Osteocyte (in vitro differentiated cells): ENCODE measurements at places on chromosomes 13 and 19. TPM values are rescaled to one million over a fixed set of nuclear protein-coding genes. Genes with fewer than 3 reads are reported as not detected.

GRCh38 chr19:681029-682019 lies 5.1 kb downstream of the FSTL3 start:
- peak overlapping the region; percentile 100 for H3K27ac ChIP-seq
- DNase-seq: no peak
- no peaks in the 10 kb centered on the region for H3K27me3 ChIP-seq
- H3K4me3 ChIP-seq: peak overlapping the region; percentile 93

DNA sequence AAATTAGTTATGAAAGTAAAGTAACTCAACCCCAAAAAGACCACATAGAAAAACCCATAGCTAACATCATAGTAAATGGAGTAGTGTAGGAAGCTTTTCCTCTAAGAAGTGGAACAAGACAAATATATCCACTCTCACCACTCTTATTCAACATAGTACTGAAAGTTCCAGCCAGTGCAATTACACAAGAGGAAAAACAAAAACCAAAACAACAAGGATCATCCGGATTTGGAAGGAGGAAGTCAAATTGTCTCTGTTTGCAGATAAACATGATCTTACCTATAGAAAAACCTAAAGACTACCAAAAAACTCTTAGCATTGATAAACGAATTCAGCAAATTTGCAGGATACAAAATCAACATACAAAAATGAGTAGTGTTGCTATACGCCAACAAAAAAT lies 8.5 kb upstream of the SIGLEC8 start:
- H3K4me3 ChIP-seq: no peak overlapping the region
- H3K27ac ChIP-seq: no peak overlapping the region
- H3K36me3 ChIP-seq: no peaks in the 10 kb centered on the region

GRCh38 chr19:33977756-33978685 lies 181.4 kb downstream of the KCTD15 start:
- peaks cover 18% of the 10 kb centered on the region for H3K27me3 ChIP-seq
- H3K4me1 ChIP-seq: no peaks in the 10 kb centered on the region
- no peak overlapping the region for H3K27ac ChIP-seq
- DNase-seq: no peak
- no peak overlapping the region for H3K4me3 ChIP-seq
- H3K36me3 ChIP-seq: no peaks in the 10 kb centered on the region

GRCh38 chr19:46824890-46825730 lies 25.5 kb downstream of the AP2S1 start:
- H3K4me1 ChIP-seq: peaks cover 27% of the 10 kb centered on the region
- no peak overlapping the region for H3K27ac ChIP-seq
- DNase-seq: no peak
- no peak overlapping the region for H3K4me3 ChIP-seq

GRCh38 chr19:42660353-42660752 lies 65.6 kb upstream of the CEACAM8 start:
- H3K4me3 ChIP-seq: no peak overlapping the region
- H3K36me3 ChIP-seq: no peaks in the 10 kb centered on the region
- H3K27me3 ChIP-seq: no peaks in the 10 kb centered on the region
- DNase-seq: no peak

- no peak overlapping the region for H3K4me3 ChIP-seq
- peaks cover 16% of the 10 kb centered on the region for H3K4me1 ChIP-seq
- H3K36me3 ChIP-seq: no peaks in the 10 kb centered on the region
- DNase-seq: no peak
- no peak overlapping the region for H3K27ac ChIP-seq
Observed at GRCh38 chr13:112648966-112649690, 40.7 kb upstream of the ATP11A start.

DNA sequence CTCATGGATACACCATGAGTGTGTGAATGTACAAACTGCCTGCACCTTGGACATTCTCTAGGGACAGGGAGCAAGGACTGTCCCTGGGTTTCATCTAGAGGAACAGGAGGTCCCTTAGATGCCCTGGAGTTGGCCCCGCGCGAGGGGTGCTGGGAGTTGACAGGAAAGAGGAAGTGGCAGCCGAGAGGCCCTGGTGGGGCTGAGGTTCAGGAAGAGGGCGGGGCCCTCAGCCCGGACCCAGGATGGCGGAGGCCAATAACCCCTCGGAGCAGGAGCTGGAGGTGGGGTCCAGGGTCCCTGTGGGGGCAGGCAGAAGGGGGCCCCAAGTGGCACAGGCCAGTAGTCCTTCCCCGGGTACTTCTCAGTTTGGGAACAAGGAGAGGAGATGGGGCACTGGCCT lies 6.9 kb downstream of the PKN1 start:
- no peaks in the 10 kb centered on the region for H3K27me3 ChIP-seq
- peaks cover 32% of the 10 kb centered on the region for H3K4me1 ChIP-seq
- peak overlapping the region; percentile 31 for H3K27ac ChIP-seq
- peaks cover 16% of the 10 kb centered on the region for H3K36me3 ChIP-seq
- no peak overlapping the region for H3K4me3 ChIP-seq
- DNase-seq: no peak

- no peak for DNase-seq
- H3K4me3 ChIP-seq: no peak overlapping the region
- peaks cover 1% of the 10 kb centered on the region for H3K36me3 ChIP-seq
- no peak overlapping the region for H3K27ac ChIP-seq
- H3K4me1 ChIP-seq: no peaks in the 10 kb centered on the region
- peaks cover 4% of the 10 kb centered on the region for H3K27me3 ChIP-seq
Observed at GRCh38 chr13:50720861-50721671, 122.4 kb downstream of the DLEU7 start.

DNA sequence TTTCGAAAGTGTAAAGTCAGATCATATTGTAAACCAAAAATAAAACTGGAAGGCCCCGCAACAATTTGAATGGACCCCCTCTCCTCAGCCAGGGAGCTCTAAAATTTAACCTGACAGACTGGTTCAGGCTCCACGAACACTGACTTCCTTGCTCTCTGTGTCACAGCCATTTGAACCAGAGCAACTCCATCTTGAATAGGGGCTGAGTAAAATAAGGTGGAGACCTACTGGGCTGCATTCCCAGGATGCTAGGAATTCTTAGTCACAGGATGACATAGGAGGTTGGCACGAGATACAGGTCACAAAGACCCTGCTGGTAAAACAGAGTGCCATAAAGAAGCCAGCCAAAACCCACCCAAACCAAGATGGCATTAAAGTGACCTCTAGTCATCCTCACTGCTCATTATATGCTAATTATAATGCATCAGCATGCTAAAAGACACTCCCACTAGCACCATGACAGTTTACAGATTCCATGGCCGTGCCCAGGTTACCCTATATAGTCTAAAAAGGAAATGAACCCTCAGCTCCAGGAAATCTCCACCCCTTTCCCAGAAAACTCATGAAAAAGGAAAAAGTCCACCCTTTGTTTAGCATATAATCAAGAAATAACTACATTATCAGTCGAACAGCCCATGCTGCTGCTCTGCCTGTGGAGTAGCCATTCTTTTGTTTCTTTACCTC lies 43.1 kb downstream of the RFXAP start:
- DNase-seq: no peak
- H3K27me3 ChIP-seq: no peaks in the 10 kb centered on the region
- H3K4me3 ChIP-seq: no peak overlapping the region
- H3K4me1 ChIP-seq: no peaks in the 10 kb centered on the region
- peaks cover 6% of the 10 kb centered on the region for H3K36me3 ChIP-seq

DNA sequence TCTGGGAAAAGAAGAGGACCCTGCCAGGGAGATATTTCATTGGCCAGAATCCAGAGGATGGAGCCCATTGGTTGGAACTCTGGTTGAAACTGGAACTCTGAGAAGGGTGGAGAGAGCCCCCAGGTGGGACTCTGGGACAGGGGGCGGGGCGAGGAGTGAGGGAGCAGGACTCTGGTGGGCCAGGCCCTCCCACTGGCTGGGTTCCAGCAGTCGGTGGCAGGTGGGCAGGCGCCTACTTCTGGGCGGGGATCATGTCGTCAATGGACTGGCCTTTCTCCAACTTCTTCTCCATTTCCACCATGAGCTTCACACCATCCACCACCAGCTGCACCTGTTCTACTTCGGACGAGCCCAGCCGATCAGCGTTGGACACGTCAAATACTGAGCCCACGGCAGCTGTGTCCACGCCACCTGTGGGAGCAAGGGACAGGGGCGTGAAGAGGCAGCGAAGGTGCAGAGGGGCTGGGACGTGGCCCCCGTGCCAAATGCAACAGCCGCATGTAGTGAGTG lies 16.1 kb downstream of the CKM start:
- H3K36me3 ChIP-seq: peaks cover 7% of the 10 kb centered on the region
- no peak overlapping the region for H3K27ac ChIP-seq
- no peaks in the 10 kb centered on the region for H3K4me1 ChIP-seq

DNA sequence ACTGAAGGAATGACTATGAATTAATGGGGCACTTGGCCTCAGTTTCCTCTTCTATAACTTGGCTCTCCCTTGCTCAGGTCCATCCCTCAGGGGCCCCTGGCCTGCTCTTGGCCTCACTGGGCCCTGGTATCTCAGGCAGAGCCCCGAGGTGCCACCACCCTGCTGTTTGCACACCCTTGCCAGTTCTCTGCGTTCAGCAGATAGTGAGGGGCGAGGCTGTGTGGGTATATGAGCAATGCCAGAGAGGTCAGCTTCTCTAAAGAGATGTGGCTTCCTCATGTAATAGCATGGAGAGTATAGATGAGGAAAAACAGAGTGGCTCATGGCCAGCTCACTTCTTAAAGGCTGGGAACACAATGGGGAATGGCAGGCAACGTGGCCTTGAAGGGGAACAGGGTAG lies 76.1 kb downstream of the CYSLTR2 start:
- peaks cover 2% of the 10 kb centered on the region for H3K4me1 ChIP-seq
- H3K36me3 ChIP-seq: no peaks in the 10 kb centered on the region
- peaks cover 23% of the 10 kb centered on the region for H3K27me3 ChIP-seq
- no peak overlapping the region for H3K4me3 ChIP-seq

GRCh38 chr13:77207943-77208342 lies 119.0 kb downstream of the MYCBP2 start:
- DNase-seq: no peak
- H3K27me3 ChIP-seq: no peaks in the 10 kb centered on the region
- peak overlapping the region; percentile 19 for H3K4me3 ChIP-seq

DNA sequence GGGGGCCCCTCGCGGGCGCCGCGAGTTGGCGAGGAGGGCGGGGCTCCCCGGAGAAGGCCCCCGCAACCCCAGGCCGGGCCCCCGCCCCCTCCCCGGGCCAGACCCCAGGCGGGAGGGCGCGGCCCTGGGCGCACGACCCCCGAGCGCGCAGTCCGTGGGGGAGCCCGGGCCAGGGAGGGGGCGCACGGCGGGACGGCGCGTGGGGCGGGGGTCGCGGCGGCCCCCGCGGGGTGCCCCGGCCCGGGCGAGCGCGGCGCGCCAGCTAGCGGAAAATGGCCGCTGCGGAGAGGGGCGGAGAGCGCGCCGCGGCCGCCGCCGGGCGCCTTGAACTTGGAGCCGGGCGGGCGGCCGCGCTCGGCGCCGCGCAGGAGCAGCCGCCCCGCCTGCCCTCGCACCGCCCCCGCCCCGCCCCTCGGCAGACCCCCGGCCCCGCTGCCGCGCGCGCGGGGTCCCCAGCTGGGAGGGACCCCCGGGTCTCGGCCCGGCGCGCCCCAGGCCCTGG lies 6.4 kb upstream of the NFIC start:
- no peak for DNase-seq
- no peaks in the 10 kb centered on the region for H3K36me3 ChIP-seq
- no peak overlapping the region for H3K27ac ChIP-seq
- H3K4me1 ChIP-seq: peaks cover 21% of the 10 kb centered on the region
- no peaks in the 10 kb centered on the region for H3K27me3 ChIP-seq

DNA sequence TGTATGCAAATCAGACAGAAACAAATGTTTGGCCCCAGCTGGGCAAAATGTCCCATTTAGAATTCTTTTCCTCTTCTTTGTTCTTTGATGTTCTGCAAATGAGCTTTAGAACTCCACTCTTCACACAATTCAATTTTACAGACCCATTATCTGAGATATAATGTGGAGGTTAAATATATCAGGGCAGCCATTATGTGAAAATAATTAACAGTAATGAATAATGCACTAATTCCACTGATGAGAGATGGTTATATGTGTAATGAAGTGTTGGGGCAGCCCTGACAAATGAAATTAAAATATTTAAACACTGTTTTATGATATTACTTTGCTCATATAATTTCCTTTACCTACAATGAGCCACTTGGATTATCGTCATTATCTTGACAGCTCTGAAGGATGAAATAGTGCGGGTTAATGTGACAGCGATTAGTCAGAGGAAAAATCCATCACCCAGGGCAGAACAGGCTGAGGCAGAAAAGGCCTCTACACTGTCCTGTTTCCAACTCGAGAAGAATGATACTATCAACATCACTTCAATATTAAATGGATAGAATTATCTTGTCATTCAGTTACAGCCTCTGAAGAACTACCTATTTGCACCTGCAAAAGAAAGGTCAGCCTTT lies 321.1 kb downstream of the RBM26 start:
- H3K27me3 ChIP-seq: peaks cover 9% of the 10 kb centered on the region
- no peak for DNase-seq
- no peak overlapping the region for H3K27ac ChIP-seq

DNA sequence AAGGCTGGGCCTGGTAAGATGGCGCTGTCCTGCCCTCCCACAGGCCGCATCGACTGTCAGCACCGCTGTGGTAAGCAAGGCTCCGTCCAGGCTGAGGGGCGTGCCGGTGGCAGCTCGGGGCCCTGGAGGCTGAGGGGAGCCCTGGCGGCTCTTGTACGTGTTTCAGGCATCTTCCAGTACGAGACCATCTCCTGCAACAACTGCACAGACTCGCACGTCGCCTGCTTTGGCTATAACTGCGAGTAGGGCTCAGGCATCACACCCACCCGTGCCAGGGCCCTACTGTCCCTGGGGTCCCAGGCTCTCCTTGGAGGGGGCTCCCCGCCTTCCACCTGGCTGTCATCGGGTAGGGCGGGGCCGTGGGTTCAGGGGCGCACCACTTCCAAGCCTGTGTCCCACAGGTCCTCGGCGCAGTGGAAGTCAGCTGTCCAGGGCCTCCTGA lies 1.2 kb downstream of the IZUMO4 start:
- H3K4me3 ChIP-seq: no peak overlapping the region
- no peak overlapping the region for H3K27ac ChIP-seq
- H3K36me3 ChIP-seq: peaks cover 7% of the 10 kb centered on the region
- DNase-seq: no peak
- H3K27me3 ChIP-seq: no peaks in the 10 kb centered on the region

DNA sequence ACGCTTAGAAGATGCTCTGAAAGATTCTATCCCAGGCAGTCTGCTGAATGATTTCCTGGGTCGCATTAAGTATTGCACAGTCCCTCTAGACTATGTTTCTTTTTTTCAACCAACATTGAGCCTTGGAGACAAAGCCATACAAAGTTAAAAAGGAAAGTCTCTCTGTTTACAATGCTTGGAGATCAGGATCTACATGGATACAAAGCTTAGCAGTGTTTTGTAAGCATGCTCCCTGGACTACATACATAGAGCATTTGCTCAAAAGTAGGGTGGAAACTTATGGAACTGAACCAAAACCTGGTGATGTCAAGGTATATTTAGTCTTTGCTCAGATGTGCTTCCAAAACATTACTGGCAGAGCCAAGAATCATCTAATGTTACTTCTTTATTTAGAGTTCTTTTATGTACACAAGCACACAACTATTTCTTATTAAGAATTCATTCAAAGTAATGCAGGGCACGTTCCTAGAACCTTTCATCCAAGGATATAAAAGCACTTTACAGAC lies 241.2 kb downstream of the ABCC4 start:
- H3K4me3 ChIP-seq: no peak overlapping the region
- H3K27ac ChIP-seq: no peak overlapping the region
- no peaks in the 10 kb centered on the region for H3K4me1 ChIP-seq
- H3K36me3 ChIP-seq: no peaks in the 10 kb centered on the region

Gene SLC5A5
- not detected in 2 replicates for total RNA-seq

Gene CEACAM21
- total RNA-seq: not detected in 2 replicates

Gene PRDX2
- 235 TPM in 2 replicates for total RNA-seq

Gene DZIP1
- 45.0 and 50.8 TPM in 2 replicates for total RNA-seq
